ENCODE measurements at places on chromosomes 7 and 10.
A peak's percentile ranks its signal among the peaks of the same experiment; 100 is the strongest.

DNA sequence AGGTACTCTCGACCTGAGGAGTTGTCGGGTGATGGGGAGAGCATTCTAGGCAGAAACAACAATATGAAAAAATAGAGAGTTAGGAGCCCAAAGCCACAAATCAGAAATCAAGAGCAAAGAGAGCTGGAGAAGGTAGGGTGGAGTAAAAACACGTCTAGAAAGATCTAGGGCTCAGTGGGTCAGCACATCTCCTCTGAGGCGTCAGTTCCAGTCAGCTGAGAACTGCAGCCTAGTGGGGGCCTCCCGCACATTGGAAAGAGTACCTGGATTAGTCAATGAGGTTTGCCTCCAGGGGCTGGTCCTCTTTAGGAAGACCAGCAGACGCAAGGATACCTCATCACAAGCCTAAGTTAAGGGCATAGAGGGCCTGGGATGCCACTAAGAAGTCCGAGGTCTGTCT lies 113.2 kb upstream of the LANCL2 start:
- no peak for DNase-seq

DNA sequence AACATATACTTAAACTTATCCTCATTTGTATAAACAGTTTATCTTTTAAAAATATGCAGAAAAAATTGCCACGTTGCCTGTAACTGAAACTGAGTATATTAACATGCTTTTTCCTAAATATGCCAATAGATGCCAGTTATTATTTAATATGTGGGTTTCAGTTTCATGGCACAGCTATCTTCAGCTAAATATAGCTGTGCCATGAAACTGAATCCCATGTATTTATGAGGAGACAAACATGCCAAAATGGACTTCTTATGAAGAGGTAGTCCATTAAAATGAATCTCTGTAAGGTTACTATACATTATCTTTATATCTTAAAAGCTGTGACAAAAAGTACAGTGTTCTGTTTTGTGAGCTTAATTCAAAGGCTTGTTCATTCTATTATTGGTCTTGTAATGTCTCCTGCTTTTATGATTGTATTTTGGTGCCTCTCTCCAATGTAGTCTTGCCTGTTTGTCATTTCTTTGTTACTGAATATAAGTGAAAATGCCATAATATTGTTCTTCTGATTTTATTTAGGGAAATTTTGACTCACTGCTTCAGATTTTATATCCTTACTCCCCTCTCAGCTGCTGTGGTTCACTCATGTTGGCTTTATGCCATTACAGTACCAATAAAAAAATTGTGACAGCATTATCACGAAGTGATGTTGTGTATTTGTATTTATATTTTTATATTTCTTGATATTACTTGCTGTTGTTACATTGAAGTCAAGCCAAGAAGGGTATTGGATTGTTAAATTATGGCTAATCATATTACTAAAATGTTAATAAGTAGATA lies 34.3 kb upstream of the CACNA2D1 start:
- DNase-seq, result no peak

- DNase-seq, result no peak
Observed at GRCh38 chr10:116815641-116816415, 33.5 kb upstream of the ENO4 start.

- no peak for DNase-seq
Observed at GRCh38 chr10:133306941-133307379, 1.7 kb downstream of the TUBGCP2 start.

DNA sequence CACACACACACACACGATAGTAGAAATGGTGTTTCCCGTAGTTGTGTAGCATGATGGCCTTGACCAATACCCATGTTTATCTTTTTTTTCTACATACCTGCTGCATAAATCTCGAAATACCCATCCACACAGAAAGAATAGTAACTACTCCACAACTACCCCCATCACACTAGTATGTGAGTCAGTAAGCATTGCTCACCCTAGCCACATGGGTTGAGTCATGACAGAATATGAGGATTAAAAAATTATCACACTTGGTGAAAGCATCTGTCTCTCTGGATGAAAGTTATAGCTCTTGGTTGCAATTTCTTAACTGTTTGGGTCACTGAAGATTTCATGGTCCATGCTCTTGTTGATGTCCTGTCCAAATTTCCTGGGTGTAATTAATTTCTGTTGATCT lies 103.4 kb upstream of the MDFIC start:
- DNase-seq, result no peak

- no peak for DNase-seq
Observed at GRCh38 chr7:30705596-30705995, 23.3 kb upstream of the CRHR2 start.

GRCh38 chr7:1670894-1671593 lies 967 bp downstream of the ELFN1 start:
- no peak for DNase-seq

DNA sequence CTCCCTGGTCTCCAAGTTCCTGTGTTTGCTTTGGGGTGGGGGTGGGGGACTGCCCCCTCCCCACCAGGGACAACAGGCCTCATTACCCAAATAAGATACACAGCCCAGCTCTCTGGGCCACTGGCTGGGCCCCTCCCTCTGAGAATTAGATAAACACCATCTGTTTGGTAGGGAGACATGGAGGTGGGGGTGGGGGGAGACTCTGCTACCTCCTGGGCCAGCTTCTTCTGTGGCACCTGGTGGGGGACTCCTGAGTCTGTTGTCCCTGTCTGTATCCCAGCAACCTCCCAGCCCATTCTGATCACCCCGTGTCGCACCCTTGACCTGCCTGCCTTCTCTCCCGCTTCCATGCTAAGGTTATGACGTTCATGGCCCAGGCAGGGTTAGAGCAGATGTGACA lies 5.8 kb downstream of the MLXIPL start:
- no peak for DNase-seq

GRCh38 chr10:108970016-108970415 lies 953.3 kb downstream of the XPNPEP1 start:
- DNase-seq, result no peak

GRCh38 chr10:122350893-122351292 lies 23.6 kb upstream of the PLEKHA1 start:
- DNase-seq, result no peak

DNA sequence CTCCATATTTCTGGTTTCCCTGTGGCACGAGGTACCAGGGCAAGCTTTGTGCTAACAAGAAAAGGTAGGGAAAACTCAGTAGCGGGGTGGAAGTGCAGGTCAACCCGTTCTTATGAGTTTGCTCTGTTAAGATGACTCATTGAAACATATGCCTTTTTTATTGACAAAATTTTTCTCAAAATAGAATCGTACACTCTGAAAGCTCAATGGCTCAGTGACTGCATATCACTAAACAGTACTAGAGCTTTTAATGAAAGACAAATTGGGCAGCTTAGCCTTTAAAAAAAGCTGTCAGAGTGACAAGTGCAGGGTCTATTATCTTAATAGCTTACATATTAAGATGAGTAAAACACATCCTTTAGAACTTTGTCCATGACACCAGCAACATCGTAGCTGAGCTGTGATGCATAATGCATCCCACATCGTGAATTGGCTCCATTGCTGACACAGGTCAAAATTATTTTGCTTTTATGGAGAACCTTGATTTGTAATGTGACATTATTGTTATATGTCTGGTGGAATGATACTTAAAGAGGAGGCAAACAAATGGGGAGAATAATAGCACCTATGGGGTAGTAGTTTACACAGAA lies 264.4 kb downstream of the ETV1 start:
- no peak for DNase-seq

DNA sequence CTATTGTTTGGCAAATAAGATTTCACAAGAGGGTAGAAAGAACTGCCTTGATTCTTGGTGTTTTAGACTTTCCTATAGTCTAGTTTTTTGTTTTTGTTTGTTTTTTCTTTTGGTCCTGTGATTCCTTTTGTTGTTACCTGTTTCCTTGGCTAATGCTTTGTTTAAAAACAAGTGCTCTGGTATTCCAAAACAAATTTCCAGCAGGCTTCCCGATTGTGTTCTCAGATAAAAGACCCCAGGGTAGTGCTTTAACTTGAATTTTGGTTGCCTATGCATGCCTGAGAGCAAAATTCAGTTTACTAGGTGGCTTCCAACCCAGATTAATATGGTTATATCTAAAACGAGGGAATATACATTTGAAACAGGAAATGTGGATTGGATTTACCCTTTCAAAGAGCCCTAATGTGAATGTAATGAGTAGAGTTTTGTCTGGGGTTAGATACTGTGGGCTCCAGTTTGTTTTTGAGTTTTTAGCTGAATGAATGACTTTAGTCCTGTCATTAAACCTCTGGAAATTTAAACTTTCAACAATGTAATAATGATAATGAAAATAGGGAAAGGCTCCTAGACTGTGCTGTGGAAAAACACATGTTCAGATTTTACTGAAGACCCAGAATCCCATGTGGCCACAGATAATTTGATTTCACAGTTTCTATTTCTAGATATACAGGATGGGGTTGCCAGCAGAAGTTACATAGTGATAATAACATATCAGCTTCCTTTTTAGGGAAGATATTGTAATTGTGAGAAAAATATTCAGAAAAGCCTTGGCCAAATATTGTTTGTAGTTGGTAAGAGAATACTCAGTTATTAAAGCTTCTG lies 23.9 kb downstream of the AUTS2 start:
- no peak for DNase-seq

DNA sequence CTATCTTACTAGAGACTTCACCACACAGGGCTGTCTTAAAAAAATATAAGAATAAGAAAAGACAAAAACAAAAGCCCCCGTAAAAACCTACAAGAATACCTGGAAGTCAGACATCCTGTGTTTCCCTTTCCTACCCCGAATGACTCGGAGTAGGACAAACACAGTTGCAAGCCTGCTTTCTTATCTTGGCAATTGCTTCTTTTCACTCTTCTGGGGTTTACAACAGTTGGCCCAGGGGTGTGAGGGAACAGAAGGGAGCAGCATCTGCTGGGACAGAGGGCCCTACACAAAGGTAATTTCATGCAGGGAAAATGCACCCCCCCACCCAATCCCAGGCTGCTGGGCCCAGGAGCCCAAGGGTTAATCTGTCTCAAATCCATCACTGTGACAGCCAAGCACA lies 220.6 kb downstream of the ARHGAP12 start:
- no peak for DNase-seq

DNA sequence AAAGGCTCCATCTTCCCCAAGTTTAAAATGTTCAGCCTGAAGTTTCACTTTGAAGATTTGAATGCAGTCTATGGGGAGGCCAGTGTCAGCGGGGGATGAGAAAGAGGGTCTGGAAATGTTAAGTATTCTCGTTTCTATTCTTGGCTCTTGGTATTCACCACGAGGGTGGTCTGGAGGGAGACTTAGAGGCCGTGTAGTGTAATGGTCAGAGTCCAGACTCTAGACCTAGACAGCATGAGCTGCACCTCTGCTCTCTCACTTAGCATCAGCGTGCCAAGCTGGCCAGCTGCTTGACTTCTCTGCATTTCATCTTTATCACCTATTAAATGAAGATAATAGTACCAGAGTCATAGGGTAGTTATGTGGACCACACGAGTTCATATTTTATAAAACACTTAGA lies 57.9 kb downstream of the MKX start:
- DNase-seq, result no peak

GRCh38 chr10:88995156-88995876 lies 4.7 kb downstream of the FAS start:
- DNase-seq, result no peak

- DNase-seq, result no peak
Observed at GRCh38 chr10:114094795-114095194, 51.1 kb downstream of the ADRB1 start.

GRCh38 chr7:25553580-25554291 lies 325.4 kb upstream of the NPVF start:
- DNase-seq, result no peak

DNA sequence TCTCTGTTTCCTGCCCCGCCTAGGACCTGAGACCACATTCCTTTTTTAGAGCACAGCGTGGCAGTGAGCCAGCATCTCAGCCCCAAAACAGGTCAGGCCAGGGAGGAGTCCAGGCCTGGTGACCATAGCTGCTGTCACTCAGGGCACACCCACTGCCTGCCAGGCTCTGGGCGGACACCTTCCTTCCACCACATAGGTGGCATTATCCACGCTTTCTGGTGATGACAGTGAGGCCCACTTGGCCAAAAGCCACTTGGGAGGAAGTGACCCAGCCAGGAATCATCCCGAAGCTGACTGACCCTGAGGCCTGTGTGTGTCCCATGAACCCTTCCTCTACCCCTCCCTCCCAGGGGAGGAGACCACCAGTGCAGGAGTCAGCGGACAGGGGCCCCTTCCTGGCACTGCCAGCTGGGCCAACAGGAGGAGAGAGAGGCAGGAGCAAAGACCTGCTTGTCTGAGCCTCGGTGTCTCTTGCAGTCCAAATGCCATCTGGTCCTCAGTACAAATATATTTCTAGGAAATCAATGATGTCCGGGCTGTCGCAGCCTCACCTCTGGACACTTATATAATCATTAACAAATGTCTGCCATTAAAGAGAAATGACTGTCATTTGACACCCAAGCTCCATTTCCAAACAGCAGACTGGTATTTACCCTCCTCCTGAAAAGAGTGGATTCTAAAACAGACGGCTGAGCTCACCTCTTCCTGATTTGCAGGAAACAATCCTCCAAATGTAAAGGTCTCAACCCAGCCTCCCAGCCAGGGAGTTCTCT lies 63.0 kb downstream of the ABRAXAS2 start:
- no peak for DNase-seq

- DNase-seq, result peak; percentile 59
Observed at GRCh38 chr10:102835007-102835482, 2.2 kb downstream of the CYP17A1 start.

DNA sequence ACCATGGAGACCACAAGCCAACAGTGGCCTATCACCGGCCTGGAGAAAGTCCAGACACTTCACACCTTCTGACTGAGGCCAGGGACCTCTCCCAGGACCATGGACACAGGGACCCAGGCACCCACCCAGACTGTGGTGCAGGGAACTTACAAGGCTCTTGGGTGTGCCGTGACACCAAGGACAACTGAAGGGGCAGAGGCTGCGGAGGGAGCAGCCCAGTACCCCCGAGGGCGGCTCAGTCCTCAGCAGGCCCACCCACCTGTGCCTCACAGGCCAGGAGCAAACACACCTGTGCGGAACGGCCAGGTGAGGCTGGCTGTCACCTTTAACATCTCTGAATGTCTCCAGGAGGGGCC lies 182.3 kb downstream of the MAD1L1 start:
- no peak for DNase-seq

DNA sequence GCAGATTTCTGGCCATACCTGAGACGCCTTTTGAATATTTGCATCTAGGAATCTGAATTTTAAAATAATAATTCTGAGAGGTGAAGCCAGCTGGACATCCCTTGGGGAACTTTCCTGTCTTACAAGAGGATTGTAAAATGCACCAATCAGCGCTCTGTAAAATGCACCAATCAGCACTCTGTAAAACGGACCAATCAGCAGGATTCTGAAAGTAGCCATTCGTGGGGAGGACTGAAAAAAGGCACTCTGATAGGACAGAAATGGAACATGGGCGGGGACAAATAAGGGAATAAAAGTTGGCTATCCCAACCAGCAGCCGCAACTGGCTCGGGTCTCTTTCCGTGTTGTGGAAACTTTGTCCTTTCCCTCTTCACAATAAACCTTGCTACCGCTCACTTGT lies 9.9 kb downstream of the PPIF start:
- no peak for DNase-seq
